ENCODE measurements at places on chromosomes 5 and 9. TPM values are rescaled to one million over a fixed set of nuclear protein-coding genes. Genes with fewer than 3 reads are reported as not detected.

CLIC3 gene
- total RNA-seq: 3.1 TPM

APBA1 gene
- 1.1 TPM for total RNA-seq

MYMK gene
- 1.0 TPM for total RNA-seq

FLT4 gene
- total RNA-seq: 1.9 TPM

ANKRD34B gene
- not detected for total RNA-seq

SLC46A2 gene
- not detected for total RNA-seq

NOL6 gene
- 12.3 TPM for total RNA-seq
